ENCODE measurements at places on chromosomes 2 and 18.

DNA sequence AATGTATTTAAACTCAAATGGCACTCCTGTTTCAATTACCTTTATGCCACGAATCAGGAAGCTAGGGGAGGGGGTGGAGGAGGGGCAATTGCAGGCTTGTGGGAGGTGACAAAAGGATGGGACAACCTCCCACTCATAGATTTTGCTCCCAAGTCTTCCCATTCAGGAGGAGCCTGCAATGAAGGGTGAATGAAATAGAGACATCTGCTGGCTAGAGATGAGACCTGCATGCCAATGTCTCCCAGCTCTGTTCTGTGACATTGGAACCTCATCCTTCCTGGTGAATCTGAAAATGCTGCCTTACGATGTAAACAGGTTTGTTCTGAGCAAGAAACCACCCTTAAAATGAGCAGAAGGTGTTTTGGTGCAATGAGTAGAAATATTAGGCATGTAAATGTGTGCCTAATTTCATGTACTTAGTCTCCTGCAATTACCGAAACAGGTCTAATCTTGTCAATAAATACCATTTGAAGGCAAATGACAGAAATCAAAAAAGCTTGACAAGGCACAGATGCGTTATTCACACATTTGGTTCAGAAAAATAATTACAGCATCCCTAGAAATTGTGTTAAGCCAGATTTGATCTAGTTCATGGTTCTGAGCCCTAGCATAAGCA, 2.7 kb upstream of the PID1 start:
- DNase-seq: no peak

DNA sequence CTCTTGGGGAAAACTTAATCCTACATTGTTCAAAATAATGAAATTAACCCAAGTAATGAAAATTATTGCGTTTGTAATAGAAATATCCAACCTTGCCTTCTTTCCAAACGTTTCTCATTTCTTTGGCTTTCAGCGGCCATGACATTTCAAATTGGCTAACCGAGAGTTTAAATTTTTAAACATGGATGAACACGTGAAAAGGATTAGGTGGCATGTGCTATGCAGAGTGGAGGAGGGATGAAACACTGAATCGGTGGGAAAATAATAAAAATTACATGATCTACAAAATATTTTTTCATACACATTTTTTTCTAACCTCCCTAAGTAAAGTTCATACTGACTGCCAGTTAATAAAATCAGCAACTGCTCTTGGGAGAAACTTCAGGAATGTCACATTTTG, 728.4 kb upstream of the PKDCC start:
- no peak for DNase-seq

- DNase-seq: no peak
Measured at GRCh38 chr18:44969214-44969795, 288.6 kb downstream of the SETBP1 start.

DNA sequence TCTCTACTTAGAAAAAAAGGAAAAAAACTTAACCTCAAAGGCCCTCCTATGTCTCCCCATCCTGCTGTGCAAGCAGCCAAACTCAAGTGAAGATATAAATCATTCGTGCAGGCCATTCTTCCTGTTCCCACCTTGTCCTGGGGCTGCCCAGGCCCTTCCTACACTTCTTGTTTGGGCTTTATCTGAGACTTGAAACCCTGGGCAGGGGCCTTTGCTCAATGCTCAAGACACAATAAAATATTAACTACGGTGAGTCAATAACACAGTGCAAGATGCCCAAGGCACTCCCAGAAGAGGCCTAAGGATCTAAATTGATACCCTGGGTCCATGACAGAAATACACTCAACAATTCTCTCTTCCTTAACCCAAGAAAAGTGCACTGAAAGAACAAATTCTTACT, 67.6 kb downstream of the TBC1D8 start:
- DNase-seq: no peak

DNA sequence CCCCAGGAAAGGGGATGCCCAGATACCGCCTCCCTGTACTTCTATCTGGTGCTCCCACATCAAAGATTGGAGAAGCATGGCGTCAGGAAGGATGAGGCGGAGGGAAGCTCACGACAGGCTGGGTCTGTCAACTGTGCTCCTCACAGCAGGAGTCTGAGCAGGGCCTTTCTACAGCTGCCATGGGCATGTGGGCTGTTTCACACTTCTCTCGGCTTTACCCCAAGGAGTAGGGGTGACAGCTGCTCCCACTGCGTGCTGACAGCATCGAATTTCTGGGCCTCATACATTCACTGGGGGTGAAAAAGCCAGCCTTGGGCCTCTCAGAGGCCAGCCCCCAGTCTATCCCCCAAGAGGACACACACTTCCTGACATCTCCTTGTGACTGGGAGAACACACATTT, 21.1 kb downstream of the NEURL3 start:
- DNase-seq: no peak

DNA sequence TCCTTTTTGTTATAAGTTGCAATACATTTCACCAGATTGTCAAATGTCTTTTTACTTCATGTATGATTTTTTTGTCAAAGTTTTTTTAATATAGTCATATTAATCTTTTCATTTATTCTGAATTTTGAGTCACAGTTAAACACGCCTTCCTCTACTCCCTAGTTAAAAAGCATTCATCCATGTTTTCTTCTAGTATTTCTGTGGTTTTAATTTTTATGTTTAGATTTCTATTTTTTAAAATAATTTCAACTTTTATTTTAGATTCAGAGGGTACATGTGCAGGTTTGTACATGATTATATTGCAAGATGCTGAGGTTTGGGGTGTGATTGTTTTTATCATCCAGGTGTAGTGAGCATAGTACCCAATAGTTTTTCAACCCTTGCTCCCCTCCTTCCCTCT, 146.7 kb upstream of the MYO3B start:
- DNase-seq: no peak

- DNase-seq: no peak
Measured at GRCh38 chr2:107392241-107392704, 434.4 kb upstream of the RGPD4 start.

GRCh38 chr2:214379227-214379626, 31.6 kb upstream of the VWC2L start:
- no peak for DNase-seq

DNA sequence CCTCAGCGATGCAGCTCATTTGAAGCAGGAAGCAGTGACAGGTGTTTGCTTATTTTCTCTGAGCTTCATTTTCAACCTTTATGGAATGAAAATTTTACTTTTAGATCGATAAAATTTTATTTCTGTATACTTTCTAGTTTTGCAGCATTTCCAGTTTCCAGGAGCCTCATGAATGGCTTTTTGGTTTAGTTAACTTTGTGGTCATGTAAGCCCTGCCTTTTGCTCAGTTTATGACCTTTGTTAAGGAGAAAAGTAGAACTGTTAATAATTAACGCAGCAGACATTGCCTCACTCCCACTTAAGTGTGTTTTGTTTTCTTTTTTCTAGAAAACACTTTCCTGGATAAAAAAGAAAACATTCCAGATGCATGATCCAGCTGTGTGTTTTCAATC, 4.4 kb upstream of the FARP2 start:
- DNase-seq: no peak

DNA sequence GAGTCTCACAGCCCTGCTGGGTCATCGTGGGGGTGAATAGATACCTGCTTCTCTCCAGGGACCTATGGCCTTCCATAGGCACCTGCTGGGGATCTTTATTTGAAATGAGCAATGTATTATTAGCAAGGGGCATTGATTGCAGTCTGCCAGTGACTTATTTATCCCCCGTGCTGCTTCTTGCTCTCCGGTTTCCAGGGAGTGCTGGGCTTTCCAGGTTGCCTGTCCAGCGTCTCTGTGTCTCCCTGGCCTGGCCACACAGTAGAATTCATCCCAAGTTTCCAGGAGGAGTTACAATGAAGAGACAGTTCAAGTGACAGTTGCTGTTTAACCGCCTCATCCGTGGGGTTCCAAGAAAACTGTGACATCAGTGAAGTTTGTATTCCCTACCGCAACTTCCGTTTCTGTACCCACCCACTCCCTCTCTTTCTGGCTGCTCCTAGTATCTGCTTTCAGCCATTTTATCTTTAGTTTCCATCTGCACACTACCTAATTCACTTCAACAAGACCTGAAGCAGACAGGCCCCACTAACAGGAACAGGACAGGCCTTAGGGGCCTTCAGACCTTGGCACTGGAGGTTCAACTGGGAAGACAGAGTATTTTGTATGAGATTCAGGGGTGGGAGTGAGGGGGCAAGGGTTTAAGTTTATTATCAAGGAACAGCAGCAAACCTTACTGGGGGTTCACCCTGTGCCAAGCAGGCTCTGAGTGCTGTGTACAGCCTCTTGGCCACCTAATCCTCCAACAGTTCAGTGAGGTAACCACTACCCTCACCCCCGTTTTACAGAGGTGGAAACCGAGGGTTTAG, 134.8 kb downstream of the PRKCE start:
- no peak for DNase-seq

- no peak for DNase-seq
Measured at GRCh38 chr2:167332358-167332757, 444.1 kb downstream of the XIRP2 start.

GRCh38 chr2:26570083-26570430, 71.1 kb downstream of the CIB4 start:
- no peak for DNase-seq

DNA sequence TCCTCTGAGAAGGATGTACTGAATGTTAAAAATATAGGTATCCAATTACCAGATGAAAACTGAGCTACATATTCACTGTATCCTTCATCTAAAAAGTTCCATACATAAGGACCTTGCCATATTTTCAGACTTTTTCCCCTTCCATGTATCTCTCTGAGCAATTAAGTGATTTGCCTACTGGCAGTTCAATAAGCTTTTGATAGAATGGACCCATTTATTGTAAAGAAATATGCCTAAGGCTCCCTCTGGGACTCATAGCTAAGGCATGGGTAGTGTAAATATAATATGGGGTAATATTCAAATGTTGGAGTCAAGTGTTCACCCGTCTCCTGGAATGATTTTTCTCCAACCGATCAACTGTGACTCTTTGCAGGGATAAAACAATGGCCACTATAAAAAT, 135.4 kb upstream of the FSHR start:
- DNase-seq: no peak

DNA sequence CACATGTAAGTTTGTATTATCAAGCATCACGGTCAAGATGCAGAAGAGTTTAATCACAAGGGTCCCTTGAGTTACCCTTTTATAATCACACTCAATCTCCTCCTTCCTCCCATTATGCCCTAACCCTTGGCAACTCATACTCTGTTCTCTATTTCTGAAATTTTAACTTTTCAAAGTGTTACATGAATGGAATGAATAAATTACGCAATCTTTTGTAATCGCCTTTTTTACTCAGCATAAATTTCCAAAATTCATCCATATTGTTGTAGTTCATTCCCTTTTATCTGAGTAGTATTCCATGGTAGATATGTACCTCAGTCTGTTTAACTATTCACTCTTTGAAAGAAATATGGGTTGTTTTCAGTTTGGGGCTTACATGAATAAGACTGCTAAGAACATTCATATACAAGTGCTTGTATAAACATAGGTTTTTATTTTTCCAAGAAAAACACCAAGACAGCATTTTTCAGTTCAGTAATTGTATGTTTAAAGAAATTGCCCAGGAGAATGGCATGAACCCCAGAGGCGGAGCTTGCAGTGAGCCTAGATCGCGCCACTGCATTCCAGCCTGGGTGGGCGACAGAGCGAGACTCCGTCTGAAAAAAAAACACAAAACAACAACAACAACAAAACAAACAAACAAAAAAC, 430.9 kb upstream of the KCNH7 start:
- no peak for DNase-seq

GRCh38 chr18:46134920-46135675, 30.9 kb downstream of the HAUS1 start:
- DNase-seq: no peak

- no peak for DNase-seq
Measured at GRCh38 chr2:190111166-190111565, 48.6 kb upstream of the MSTN start.

DNA sequence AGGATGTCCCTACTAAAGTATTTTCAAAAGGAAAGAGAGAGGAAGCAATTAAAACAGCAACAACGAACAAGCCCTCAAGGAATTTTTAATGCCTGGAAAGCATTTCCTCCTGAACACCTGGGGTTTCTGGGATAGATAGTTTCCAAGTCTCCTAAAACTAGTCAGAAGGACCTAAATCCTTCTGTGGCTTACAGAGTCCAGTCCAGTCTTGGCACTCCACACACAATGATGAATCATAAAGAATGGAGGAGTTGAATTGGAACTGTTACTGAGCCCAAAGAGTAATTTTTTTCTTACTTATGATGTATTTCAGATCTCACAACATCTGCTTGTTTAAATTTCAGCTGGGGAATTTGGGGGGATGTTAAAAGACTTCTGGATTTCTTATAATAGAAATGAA, 144.6 kb upstream of the SETBP1 start:
- no peak for DNase-seq

GRCh38 chr2:189161894-189162293, 17.7 kb downstream of the COL5A2 start:
- no peak for DNase-seq

DNA sequence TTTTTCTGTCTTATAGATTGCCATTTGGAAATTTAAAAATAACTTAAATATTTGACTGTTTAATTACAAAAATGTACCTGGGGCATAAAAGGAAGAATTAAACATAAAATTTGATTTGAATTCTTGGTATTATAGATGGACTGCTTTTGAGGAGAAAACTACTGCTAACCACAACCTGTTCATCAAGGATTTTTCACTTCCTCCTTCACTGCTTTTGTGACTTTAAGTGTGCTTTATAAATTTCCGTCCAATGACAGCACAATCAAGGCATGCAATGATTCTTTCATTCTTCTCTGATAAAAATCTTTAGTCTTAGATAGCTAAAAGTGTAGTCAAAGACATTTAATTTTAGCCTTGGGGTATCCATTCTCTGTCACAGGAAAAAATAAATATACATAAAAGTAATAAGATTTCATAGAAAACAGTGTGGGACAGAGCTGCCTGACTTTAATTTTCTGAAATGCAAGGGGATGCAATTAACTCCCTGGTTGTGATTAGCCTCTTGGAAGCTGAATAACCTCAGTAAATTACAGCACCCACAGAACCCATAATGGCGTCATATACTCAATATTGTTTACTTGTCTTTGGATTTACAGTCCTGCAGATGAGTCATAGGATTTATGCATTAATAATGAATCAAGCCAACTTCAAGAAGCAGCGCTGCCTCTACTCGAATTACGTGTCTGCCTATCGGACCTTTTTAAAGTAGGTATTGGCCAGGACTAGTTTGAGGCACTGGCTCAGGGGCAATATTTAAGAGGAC, 587.9 kb downstream of the NRXN1 start:
- no peak for DNase-seq

DNA sequence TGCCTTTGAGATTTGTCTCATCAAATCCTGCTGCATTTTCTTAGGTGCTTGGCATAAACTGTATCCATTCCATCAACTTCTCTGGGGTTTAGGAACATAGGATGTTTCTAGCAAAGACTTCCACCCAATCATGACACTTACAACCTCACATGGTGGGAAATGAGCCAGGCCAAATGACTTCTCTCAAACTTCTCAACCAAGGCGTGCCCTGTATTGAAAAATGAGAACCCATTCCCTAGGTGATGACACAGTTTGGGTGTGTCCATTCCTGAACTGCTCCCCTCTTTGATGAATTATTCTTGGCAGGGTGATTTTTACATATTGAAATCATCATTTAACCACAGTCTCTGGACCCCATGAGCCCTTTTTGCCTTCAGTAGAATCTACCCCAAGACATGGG, 161.1 kb downstream of the EN1 start:
- no peak for DNase-seq

- no peak for DNase-seq
Measured at GRCh38 chr2:101737478-101738255, 40.2 kb downstream of the MAP4K4 start.

- DNase-seq: no peak
Measured at GRCh38 chr2:73177645-73178255, 24.6 kb upstream of the NOTO start.
